ENCODE measurements at places on chromosomes 1 and 21. TPM values are rescaled to one million over a fixed set of nuclear protein-coding genes. Genes with fewer than 3 reads are reported as not detected.

The SLC1A7 gene
- not detected for total RNA-seq

The RGS7 gene
- total RNA-seq: 0.30 TPM

The ERVH48-1 gene
- total RNA-seq: not detected

The LEPR gene
- 5.5 TPM for total RNA-seq

The KANK4 gene
- total RNA-seq: not detected

The MPL gene
- total RNA-seq: not detected

The APCS gene
- total RNA-seq: not detected

The TNFRSF4 gene
- 2.0 TPM for total RNA-seq

The GALE gene
- total RNA-seq: 111 TPM

The LRRC53 gene
- total RNA-seq: not detected

The TFF3 gene
- 14.9 TPM for total RNA-seq

The OR2L5 gene
- not detected for total RNA-seq

The AHCYL1 gene
- total RNA-seq: 29.8 TPM

All from mammary microvascular endothelial cell (primary cell).